ENCODE measurements at places on chromosomes 2 and 18.

GRCh38 chr18:70417847-70418246, 129.0 kb downstream of the SOCS6 start:
- DNase-seq, result no peak

DNA sequence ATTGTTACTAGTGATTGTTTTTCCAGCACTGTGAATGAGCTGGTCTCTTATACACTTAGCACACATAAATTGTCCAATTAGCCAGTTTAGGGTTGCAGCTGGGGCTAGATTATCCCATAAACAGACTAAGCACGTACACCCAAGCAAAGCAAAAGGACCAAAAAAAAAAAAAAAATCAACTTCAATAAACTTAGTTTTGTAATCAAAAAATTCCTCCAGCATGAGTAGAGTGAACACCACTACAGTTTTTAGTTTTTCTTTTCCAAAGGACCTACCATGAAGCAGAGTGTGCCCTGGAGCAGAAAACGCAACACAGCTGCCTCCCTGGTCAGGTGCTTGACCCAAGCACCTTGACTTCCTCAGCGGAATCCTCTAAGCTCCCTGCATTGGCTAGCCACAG, 249.4 kb upstream of the SLC14A2 start:
- no peak for DNase-seq

GRCh38 chr18:37552286-37552685, 13.3 kb downstream of the CELF4 start:
- no peak for DNase-seq

GRCh38 chr2:233263045-233263570, 11.6 kb downstream of the ATG16L1 start:
- DNase-seq, result no peak

DNA sequence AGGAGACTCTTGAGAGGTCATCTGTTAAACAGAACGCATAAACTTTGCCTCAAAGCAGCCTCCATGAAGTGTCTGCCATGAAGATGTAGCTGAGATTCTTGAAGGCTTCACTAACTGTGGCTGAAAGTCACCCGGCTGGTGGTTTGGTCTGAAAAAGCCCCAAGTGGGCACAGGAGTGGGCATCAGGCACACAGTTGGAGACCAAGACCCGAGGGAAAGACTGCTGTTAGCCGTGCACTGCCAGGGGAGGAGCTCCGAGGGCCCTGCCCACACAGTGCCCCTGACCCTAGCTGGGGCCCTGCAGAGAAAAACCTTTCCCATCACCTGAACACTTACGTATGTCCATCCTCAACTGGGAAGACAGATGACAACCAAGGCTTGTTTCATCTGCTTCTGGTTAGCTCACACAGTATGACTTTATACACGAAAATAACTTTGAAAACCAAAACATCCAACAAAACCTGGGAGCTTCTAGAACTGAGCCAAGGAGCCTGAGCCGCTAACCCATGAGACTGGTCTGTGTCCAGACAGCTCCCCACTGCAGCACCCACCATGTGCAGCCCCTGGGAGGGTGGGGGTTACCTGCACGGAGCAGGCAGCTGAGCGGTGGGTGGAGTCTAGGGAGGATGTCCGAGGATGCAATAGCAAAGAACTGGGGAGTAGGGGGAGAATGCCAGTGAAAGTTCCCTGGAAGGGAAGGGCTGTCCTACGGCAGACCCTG, 15.4 kb downstream of the HJURP start:
- DNase-seq, result no peak

DNA sequence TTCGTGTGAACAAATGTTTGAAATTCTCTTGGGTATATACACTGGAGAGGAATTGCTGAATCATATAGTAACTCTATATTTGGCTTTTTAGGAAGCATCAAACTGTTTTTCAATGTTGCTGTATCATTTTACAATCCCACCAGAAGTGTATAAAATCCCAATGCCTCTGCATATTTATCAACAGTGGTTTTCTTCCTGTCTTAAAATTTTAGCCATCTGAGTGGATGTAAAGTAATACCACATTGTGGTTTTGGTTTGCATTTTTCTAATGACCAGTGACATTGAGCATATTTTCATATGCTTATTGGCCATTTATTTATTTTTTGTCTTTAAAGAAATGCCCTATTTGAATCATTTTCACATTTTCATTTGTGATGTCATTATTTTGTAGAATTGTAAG, 22.8 kb upstream of the LRP1B start:
- no peak for DNase-seq

- no peak for DNase-seq
These were observed 477 bp upstream of the WDCP start for GRCh38 chr2:24047703-24048033.

GRCh38 chr18:78390348-78390951, 589.2 kb upstream of the SALL3 start:
- DNase-seq, result no peak
